ENCODE measurements at places on chromosomes 1 and 21.
A peak's percentile ranks its signal among the peaks of the same experiment; 100 is the strongest.

GRCh38 chr1:113191579-113192076 lies 118.6 kb downstream of the LRIG2 start:
- no peak for DNase-seq

DNA sequence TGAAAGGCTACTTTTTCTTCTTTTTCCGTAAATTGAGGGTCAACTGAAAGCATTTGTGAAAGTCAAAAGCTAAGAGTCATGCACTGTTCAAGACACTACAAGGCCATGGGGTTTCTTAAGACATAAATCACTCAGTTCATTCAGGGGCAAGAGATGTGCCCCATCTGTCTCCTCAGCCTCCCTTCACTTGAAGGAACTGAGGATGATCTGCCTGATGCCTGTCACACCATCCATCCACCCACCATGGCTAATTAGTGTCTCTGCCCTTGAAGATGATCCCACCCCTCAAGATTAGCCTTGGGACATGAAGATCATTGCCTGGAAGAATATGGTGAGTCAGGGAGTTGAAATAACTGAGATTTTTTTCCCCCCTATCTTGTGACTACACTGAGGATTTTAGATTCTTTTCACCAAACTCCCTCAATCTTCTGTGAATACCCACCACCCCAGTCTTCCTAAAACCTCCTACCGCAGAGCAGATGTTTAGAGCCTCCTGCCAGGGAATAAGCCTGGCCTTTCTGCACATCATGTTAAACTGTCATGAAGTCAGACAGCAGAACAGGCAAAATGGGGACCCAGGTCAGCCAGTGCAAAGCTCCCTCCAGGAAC lies 88.6 kb upstream of the LMO4 start:
- DNase-seq = no peak

DNA sequence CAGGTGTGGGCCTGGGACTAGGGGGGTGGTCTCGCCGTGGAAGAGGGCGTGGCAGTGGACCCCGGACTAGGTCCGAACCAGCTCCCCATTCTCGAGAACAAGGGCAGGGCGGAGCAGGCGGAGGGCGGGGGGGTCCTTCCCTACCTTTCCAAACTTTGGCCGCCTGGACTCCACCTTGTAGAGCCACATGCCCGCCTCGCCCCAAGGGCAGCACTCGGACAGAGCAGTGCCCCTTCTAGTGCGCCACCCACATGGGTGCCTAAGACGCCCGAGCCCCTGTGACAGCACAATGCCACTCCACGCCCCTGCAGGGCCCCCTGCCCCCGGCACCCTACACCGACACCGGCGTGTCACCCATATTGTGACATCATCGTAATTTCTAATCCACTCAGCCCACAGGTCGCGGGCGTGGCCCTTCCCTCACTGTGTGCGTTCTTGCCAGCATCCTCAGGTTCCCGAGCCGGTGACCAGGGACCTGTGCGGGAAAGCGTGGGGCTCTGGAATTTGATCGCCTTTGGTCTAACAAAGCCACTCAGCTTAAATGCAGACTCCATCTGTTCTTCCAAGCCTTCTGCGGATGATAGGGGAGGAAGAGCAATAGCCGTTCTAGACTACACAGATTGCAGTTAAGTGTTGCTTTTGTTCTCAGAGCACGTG lies 553 bp upstream of the STMN1 start:
- no peak for DNase-seq

DNA sequence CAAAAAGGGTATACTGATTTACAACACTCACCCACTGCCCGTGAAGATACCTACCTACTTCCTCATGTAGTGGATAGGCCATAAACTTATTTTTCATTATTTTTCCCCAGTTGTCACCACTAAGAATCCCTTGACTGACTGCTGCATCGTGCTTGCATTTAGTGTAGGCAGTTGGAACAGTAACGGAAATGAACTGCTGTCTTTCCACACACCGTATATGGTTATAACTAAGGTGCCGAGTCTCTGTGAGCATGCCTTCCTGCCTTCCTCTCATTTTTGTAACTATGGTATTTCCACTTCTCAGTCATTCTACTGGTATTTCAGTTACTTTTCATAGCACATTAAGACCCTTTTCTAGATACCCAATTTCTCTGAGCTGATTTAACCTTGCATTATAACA lies 36.4 kb downstream of the SLC35F3 start:
- DNase-seq = no peak

DNA sequence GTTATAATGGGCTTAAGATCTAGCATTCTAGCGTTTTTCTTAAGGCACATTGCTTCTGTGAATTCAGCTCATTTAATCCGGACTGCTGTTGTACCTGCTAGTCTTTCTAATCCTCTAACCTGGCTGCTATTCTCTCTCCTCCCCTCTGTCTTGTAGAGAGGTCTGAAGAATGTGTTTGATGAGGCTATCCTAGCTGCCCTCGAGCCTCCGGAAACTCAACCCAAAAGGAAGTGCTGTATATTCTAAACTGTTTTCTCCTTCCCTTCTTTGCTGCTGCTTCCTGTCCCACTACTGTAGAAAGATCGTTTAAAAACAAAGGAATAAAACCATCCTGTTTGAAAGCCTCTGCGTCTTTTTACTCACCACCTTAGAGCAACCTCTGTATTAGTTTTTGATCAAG lies 37.3 kb downstream of the CDC42 start:
- no peak for DNase-seq

- no peak for DNase-seq
Observed at GRCh38 chr1:36539526-36539925, 56.8 kb upstream of the CSF3R start.

DNA sequence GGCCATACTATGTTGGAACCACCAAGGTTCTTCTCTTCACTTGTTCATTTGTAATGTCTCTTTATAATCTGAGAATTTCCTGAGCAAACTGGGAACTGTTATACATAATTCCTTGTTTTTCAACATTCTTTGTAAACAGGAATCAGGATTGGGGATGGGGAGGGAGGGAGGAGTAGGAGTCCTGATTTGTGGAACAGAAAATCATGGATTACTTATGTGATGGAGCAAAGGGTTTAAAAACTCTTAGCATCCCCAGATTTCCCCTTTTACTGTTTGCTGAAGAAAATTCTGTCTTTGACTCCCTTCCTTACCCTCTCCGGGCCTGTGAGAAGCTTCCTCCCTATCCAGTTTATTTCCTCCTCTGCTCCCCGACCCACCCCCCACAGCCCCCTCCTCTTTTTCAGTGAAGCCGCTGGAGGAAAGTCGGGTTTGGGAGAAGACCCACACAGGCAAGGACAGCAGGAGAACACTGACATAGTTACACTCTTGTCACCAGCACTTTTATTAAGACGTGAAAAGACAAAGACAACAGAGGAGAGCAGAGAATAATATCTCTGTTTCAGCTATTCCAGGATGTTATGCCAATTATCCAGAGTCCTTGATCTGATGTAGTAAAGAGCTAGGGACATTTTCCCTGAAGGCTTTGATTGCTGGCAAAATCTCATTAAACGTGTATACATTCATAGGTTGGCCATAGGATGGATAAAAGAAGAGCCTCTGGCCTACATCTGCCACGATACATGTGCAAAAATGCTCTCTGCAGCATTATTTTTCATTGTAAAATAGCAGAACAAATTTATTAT lies 4.6 kb upstream of the NBPF1 start:
- DNase-seq = no peak

- no peak for DNase-seq
Observed at GRCh38 chr1:228079013-228079412, 3.5 kb upstream of the ARF1 start.

DNA sequence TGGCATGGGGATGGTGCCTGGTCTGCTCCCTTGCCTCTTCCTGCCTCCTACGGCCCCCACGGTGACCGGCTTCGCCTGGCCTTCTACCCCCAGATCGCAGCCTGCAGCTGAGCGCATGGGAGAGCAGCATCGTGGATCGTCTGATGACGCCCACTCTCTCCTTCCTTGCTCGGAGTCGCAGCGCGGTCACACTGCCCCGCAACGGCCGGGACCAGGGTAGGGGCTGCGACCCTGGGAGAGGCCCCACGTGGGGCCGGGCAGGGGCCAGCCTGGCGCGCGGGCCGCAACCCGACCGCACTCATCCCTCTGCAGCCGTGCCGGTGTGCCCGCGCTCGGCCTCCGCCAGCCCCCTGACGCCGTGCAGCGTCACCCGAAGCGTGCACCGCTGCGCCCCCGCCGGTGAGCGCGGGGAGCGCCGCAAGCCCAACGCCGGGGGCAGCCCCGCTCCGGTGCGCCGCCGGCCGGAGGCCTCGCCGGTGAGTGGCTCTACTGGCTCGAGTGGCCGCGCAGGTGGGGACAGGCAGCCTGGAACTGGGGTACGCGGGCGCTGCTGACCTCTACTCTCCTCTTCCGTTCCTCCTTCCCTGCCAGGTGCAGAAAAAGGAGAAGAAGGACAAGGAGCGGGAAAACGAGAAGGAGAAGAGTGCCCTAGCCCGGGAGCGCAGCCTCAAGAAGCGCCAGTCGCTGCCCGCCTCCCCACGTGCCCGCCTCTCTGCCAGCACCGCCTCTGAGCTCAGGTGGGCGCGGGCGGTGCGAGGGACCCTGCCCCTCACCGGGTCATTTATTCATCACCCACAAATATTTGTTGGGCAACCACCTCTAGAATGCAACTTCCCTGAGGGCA lies 20.4 kb downstream of the MAP7D1 start:
- DNase-seq = no peak

GRCh38 chr1:160606611-160607010 lies 27.3 kb upstream of the CD84 start:
- DNase-seq = no peak

DNA sequence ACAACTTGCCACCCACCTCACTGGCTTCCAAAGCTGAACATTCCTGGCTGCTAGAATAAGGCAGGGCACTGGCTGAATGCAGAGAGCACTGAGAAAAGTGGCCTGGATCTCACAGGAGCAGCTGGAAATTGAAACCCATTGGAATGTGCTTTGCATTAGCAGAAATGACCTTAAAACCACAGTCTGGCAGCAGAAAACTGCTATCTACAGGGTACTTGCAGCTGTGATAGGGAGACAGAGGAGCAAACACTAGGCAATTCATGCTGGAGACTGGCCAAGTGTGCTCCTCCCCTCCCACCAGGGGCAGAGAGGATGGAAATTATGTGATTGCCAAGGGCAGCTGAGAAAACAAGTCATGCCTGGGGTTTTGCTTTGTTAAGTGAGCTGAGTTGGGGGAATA lies 47.2 kb downstream of the HSD3B1 start:
- DNase-seq = no peak

- peak; percentile 16 for DNase-seq
Observed at GRCh38 chr1:147669469-147670318, 630 bp downstream of the ACP6 start.

GRCh38 chr1:1881727-1882126 lies 9.2 kb downstream of the GNB1 start:
- DNase-seq = no peak

GRCh38 chr1:18855573-18855972 lies 3.9 kb downstream of the TAS1R2 start:
- DNase-seq = no peak

GRCh38 chr1:179023946-179024650 lies 1.6 kb upstream of the FAM20B start:
- no peak for DNase-seq

- no peak for DNase-seq
Observed at GRCh38 chr21:45393021-45393420, 11.9 kb upstream of the COL18A1 start.

DNA sequence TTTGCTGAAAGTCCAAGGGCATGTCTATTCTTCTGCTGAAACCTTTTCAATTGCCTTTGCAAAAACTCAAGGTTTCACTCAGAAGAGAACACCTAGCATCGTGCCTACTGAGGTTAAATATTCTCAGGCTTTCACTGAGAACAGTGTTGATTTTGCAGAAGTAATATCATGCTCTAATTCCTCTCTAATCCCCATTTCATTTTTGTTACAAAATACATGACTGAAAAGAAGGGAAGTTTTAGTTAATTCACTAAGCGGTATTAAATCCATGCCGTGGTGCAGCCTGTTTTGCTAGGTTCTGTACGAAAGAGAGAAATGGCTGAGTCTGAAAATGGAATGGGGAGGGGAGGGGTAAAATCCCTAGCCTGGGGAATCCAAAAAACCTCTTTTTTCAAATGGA lies 163.2 kb upstream of the CAMK1G start:
- no peak for DNase-seq

DNA sequence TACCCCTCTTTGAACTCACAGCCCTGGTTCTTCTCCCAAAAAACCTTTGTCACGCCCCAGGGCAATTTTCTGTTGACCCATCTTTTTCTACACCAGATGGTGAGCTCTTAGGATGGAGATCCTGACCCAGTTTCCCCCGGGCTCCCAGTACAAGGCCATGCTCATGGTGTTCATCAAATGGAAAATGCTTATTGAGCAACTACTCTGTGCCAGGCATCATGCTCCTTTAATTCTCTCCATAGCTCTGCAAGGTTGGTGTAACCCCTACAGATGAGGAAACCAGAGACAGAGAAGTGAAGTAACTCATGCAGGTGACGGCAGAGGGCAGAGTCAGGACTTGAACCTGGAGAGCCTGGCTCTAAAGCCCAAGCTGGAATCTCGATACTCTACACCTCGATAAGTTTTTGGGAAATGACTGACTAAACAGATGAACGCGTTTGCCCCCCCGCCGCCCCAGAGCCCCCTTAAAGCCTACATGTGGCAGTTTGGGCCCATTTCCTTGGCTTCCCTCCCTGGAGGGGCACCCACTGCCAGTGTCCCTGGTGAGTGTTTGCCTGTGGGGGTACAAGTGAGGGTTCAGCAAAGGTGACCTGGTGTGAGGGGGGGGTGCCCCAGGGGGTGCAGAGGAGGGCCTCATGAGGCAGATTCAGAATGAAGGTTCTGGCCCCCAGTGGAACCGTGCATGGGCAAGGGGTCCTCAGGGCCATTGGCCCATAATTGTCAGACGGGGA lies 30.2 kb upstream of the RUNX3 start:
- no peak for DNase-seq

GRCh38 chr1:43058545-43059360 lies 100.1 kb upstream of the SLC2A1 start:
- DNase-seq = peak; percentile 34

DNA sequence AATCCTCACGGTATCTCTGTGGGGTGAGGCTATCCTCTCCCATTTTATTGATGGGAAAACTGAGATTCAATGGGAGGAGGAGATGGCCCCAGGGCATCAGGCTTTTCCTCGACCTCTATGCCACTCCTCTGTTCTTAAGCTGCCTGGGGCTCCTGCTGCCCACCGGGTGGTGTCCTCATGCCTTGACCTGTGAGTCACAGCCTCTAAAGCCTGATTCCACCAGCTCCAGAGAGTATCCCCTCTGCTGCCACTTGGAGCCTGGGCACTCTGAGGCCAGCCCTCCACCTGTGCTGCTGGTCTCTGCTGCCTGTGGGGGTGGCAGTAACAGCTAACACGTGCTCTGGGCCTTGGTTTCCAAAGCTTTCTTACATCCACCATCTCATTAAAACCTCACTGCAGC lies 241.2 kb downstream of the TRABD2B start:
- DNase-seq = no peak

DNA sequence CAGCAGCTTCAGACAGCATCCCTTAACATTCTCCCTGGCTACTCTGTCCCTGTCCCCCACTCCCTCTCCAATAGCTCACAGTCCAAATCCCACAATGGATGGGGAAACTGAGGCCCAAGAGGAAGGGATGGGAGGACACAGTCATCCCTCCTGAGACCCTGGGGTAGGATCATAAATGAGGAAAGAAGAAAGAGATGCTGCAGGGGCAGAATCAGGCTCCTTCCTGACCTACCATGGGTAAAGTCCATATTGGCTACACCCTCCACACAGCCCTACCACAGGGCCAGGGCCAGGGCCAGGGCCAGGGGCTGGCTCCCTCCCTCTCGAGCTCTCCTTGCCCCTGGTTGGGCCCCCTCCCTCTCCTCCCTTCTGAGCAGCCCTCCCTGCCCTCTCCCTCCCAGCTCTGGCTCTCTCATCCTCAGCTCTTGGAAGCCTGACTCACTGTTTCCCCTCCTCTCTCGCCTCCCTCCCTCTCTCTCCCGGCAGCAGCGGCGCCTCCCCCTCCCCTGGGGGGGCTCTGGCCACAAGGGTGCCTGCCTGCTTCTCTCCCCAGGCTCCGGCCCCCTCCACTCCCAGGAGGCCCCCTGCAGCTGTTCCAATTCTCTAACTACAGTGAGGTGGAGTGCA lies 4.9 kb downstream of the AHDC1 start:
- peak; percentile 24 for DNase-seq

All from activated CD4-positive, alpha-beta T cell treated with anti-CD3 and anti-CD28 coated beads for 24 hours (primary cell).